ENCODE measurements at places on chromosomes 2 and 18.

GRCh38 chr2:176746411-176746810 is 466.2 kb upstream of the HNRNPA3 start:
- DNase-seq: no peak

DNA sequence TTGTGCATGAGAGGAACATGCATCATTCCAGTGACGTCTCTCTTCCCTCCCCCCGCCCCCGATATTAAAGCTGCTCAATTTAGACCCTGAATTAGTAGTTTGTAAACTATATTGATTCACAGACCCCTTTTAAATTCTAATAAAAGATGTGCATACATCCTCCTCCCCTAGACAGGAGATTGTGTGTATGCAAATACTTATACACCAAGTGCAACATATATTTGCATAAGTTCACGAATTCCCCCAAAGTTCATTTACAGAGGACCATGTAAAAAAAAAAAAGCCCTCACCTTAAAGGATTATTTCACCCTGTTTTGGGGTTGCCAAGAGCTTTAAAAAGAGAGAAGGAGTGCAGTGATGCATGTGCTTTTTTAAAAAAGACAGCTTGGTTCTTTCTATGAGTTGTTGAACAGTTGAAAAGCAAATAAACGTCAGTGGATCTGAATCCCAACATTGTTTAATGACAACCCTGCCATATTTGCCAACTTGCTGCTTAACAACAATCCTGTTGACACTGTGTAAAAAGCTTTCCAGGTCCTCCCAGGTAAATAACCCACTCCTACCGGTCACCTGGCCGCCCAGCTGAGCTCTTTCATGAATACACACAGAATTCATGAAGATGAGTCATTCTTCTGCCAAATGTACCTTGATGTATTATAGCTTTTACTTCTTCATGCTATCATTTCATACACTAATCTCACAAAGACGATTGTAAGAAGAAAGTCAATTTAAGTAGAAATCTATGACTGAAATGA is 211.5 kb downstream of the IKZF2 start:
- DNase-seq: no peak

GRCh38 chr2:88642278-88642677 is 15.0 kb upstream of the EIF2AK3 start:
- no peak for DNase-seq

GRCh38 chr18:57436191-57436964 is 1.2 kb downstream of the ONECUT2 start:
- DNase-seq: no peak

- no peak for DNase-seq
Measured at GRCh38 chr18:66971960-66972359, 368.1 kb upstream of the CDH19 start.

DNA sequence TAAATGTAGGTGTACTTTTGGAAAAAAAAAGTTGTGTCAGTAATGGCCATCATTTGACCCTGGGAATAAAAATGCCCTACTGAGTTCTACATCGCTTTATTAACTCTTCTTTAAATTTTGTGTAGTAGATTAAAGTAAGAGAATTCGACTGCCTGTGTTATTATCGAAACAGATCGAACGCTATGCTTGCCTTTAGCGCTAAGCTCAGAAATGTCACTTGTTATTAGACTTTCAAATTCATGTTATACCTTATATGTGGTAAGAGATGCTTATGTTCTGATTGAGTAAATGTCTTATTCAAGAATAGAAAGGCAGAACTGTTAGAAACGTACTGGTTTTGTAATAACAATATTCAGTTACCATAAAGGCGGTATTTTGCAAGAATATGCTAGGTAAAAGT is 1.4 kb downstream of the UGP2 start:
- DNase-seq: no peak

- DNase-seq: no peak
Measured at GRCh38 chr18:63890950-63891304, 3.4 kb downstream of the SERPINB2 start.

DNA sequence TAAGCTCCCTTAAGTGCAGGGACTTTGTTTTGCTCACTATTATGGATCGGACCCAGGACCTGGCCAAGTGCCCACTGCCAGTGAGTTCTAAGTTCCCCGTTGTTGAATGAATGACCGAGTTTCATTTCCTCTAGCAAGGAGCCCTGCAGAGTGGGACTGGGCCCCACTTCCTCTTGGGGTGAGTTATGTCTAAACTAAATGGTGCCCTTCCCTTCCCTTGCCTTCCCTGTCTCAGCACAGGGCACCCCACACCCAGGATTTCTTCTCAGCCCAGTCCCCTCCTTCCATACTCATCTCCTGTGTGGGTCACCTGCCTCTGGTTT is 195.3 kb upstream of the HS6ST1 start:
- no peak for DNase-seq

DNA sequence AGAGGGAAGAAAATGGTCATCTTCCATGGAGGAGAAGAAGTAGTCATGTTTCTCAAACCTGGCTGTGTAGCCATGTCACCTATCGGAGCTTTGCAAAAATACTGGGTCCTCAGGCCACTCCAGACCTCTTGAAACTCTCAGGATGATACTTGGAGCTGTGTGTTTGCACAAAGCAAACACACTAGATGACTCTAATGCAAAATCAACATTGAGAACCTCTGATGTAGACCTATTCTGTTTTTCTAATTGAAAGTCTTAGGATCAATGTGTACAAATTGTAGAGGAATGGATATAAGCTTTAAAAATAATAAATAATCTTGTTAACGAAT is 444.3 kb downstream of the RND3 start:
- no peak for DNase-seq

GRCh38 chr18:14914121-14914520 is 166.1 kb downstream of the ANKRD30B start:
- no peak for DNase-seq

DNA sequence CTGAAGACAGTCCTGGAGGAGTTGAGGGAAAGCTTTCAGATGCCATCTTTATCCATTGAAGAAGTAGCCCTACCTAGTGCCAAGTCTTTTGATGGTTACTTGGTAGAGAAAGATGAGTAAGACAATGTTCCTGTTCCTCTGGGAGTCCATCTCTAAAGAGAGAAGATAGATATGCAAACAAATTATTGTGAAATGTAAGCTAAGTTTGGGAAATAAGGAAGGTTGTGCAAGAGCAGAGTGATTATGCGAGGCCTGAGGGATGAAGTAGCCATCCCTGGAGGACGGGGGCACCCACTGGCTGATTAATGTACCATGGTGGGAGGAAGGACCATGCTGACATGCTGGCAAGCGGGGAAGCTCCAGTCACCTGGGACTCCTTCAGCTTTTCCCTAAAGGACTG is 994 bp upstream of the DTNA start:
- no peak for DNase-seq

- no peak for DNase-seq
Measured at GRCh38 chr2:8966123-8966908, 37.2 kb downstream of the MBOAT2 start.

GRCh38 chr18:59461171-59461570 is 102.1 kb upstream of the LMAN1 start:
- no peak for DNase-seq

DNA sequence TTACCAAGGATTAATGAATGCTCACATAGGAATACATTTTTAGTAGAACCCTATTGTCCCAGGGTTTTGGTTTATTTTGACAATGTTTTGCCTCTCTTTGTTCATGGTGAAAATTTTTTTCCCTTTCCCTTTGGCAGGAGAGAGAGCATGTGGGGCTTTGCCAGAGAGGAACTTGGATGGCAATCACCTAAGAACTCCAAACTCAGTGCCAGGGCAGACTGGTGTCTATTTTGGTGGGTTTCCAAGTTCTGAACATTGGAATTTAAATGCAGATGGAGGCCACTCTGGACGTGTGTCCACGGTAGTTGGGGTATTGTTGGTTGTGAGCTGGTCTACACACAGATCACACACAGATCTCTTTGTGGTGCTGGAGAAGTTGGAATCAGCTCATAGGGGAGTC is 2091.1 kb upstream of the PIK3C3 start:
- no peak for DNase-seq

GRCh38 chr2:105584435-105585010 is 160.2 kb upstream of the NCK2 start:
- DNase-seq: no peak

GRCh38 chr2:101328474-101329007 is 20.0 kb upstream of the RNF149 start:
- no peak for DNase-seq

DNA sequence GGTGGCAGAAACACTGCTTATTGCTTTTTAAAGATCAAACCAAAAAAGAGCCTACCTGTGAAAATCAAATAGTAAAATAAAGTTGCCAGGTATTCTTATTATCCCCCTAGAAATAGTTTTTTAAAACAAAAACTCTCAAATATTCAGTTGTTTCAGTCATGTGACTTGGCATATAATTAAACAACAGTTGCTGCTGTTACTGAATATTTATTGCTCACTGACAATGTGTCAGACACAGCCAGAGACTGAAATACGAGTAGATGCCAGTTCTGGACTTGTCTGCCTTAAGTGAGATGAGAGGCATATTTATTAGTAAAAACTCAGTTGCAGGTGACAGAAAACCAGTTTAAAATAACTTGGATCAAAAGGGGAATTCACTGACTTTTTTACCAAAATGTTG is 106.0 kb upstream of the RAB12 start:
- no peak for DNase-seq

DNA sequence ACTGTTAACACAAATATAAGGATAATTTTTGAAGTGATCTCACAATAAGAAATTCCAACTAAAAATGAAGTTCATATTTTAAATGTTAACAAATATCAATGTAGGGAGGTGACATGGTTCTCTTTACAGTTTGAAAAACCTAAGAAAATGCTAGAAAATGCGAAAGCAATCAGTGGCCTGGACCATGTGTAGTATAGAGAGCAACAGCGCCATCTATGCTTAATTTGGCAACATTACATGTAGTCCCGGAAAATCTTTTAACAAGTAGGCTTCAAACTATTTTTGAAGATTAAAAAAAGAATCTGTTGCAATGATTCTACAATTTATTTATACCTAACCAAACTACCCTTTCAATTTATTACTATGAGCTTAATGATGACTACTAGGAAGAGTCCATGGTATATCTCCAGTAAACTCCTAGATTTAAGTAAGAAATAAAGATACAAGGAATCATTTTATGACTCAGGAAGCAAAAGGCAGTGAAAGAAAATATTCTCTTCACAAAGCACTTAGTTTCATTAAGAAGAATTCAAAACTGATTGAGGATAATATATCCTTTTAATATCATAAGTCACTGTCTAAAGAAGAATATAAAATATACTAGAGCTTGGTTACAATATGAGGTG is 33.3 kb downstream of the NDUFA10 start:
- peak; percentile 27 for DNase-seq

DNA sequence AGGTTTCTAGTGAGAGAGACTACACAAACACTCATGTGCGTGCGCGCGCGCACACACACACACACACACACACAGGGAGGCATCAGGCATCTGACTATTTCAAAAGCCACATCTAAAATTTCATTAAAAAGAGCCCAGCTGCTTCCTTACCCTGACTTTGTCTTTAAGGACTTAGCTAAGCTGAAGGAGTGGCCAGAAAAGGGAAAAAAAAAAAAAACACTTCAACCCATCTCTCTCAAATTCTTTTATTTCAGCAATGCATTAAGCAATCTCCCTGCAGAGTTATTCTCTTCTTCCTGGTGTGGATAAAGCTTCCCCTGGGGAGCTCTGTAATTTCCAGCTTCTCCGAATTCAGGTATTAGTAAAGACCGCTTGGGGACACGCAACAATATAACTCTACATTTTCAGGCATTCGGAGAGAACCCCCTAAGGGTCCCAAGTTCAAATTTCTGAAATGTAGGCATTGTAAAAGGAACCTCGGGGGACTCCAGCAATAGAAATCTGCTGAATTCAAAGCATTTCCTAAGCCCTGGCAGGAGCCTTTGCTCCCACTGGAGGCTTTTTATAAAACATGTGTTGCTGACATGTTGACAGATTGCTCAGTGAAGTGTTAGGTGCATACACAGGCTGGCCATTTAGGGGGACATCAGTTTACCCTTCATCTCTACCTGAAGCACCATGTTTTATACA is 67.0 kb downstream of the ZNF521 start:
- DNase-seq: no peak

- DNase-seq: no peak
Measured at GRCh38 chr2:74740741-74741431, 86.8 kb downstream of the SEMA4F start.

DNA sequence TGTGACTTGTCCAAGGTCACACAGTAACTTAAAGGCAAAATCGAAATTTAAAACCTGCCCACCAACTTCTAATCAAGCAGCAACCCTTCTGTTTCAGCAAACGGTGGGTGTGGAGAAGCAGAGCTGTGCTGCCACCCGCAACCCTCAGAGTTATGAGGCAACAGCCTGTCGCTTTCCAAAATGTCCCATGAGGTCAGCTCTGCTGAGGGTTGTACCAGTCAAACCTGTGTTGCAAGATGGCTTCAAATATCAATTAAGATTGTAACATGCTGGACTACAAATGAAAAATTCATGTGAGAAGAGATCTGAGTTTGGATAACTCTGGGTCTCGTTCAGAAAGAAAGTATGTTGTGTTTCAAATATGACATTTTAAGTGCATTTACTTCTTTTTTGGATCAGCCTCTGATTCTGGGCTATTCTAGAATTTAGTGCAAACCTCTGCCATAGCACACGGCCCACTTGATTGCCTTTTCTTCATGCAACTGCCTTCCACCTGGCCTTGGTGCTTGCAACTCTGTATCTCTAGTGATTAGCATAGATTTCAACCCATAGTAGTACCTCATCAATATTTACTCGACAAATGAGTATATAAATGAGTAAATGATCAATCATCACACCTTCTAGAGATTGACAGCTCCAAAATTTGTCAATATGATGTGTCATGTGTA is 69.3 kb downstream of the TIMM21 start:
- no peak for DNase-seq

DNA sequence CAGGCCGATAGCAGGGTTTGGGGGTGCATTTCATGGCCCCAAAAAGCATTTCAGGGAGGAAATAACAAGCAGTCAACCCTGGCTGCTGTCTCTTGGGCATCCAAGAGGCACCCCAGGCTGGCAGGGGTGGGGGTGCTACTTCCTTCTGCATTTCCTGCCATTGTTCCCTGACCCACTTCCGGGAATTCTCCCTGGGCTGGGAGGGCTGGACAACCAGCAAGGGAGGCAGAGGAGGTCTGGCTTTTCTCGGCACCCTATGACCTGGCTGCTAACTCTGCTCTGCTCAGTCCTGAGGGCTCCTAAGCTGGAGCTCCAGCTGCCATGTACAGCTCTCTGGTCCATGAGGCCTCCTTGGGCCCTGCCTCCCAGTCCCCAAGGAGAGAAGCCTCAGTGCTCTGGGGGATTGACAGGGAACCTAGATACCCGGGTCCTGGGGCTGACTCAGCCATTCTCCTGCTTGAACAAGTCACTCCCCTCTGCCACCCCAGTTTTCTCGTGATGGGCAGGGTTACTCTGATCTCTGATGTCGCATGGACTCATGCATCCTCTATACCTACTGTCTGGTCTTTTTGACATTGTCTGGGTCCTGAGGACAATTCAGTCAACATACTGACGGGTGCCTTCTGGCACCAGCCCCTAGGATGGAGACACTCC is 47.2 kb downstream of the DYSF start:
- no peak for DNase-seq

DNA sequence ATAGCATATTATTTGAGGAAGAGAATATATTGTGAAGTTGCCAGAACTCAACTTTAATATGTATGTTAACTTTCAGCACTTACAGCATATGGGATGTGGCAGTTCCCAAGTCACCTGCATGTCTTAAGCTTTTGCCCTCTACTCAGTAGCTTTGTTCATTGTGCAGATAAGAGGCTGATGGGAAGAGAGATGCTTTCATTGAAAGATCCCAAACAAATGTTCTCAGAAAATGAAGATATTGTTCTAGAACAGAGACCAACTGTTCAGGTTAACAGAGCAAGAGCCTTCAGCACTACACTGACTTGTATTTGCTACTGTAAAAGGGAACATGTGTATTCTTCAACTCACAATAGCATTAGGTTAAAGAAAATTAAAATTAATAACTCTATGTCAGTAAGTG is 28.1 kb downstream of the GAREM1 start:
- DNase-seq: no peak

Data from CD8-positive, alpha-beta memory T cell (primary cell).